ENCODE measurements at places on chromosomes 12 and 14.

DNA sequence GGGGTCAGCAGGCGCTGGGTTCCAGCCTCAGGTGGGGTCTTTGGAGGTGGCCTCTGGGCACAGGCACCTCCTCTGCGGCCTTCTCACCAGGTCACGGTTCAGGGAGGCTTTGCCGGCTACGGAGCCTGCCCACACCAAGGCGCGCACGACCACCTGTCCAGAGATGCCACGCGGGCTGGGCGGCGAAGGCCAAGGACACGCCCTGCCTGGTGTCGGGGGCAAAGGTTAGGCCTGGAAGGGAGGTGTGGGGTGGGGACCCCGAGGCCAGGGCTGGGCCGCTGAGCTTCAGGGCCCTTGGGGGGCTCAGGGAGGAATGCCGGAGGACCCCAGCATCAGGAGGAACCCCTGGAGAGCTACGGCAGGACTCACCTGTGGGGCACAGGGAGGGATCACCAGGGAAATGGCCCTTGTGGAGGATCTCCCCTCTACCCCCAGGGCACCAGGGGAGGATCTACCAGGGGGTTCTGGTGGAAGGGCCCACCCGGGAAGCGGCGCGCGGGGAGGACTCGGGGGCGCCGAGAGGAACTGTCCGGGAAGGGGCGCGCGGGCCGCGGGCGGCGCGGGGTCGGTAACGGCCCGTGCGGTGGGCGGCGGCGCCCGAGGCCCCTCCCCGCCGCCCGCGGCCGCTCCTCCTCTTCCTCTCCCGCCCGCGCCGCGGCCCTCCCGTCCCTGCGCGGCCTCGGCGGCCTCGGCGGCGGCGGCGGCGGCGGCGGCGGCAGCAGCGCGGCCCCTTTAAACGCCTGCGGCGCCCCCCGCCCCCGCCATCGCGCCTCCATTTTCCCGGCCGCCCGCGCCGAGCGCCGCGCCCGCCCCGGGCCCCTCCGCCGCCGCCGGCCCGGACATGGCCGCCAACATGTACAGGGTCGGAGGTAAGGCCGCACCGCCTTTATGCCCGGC is at the start of gene MTA1:
TSS of gene MTA1 (plus strand) at position 633 of the 897 bp plus-strand sequence. CDS start at position 842, 209 bp downstream.
- DNase-seq, result peak; percentile 96

- DNase-seq, result peak; percentile 54
Observed at GRCh38 chr12:51924551-51925319, 17.4 kb downstream of the ACVRL1 start.

DNA sequence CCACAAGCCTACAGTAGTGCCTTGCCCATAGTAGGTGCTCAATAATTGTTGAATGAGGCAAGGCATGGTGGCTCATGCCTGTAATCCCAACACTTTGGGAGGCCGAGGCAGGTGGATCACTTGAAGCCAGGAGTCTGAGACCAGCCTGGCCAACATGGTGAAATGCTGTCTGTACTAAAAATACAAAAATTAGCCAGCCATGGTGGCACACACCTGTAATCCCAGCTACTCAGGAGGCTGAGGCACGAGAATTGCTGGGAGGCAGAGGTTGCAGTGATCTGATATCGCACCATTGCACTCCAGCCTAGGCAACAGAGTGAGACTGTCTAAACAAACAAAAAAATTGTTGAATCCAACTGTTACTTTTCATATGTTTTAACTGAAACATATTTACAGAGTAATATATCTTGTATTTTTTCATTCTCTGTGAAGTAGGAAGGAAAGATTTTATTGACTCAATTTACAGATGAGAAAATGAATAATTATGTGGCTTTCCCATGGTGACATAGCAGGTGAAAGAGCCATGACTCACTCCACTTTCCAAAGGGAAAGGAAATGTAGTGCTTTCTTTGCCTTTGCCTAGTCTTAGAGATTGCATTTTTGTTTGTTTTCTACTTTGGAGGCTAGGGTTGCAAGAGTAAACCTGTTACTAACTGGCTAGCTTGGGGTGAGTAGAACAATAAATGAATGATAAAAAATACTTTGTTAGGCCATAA is 95.4 kb upstream of the SLC38A4 start:
- DNase-seq, result no peak

- no peak for DNase-seq
Observed at GRCh38 chr12:25423355-25424050, 129.6 kb downstream of the LMNTD1 start.

DNA sequence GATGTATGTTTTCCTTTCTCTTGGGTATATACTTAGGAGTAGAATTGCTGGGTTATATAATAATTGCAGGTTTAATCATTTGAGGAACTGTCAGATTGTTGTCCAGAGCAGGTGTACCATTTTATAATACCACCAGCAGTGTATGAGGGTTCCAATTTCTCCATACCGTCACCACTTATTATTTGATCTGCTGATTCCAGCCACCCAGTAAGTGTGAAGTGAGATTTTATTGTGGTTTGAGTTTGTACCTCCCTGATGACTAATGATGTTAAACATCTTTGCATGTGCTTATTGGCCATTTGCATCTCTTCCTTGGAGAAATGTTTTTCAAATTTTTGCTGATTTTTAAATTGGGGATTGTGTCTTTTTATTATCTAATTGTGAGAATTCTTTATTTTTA is 15.1 kb downstream of the NCKAP5L start:
- no peak for DNase-seq

DNA sequence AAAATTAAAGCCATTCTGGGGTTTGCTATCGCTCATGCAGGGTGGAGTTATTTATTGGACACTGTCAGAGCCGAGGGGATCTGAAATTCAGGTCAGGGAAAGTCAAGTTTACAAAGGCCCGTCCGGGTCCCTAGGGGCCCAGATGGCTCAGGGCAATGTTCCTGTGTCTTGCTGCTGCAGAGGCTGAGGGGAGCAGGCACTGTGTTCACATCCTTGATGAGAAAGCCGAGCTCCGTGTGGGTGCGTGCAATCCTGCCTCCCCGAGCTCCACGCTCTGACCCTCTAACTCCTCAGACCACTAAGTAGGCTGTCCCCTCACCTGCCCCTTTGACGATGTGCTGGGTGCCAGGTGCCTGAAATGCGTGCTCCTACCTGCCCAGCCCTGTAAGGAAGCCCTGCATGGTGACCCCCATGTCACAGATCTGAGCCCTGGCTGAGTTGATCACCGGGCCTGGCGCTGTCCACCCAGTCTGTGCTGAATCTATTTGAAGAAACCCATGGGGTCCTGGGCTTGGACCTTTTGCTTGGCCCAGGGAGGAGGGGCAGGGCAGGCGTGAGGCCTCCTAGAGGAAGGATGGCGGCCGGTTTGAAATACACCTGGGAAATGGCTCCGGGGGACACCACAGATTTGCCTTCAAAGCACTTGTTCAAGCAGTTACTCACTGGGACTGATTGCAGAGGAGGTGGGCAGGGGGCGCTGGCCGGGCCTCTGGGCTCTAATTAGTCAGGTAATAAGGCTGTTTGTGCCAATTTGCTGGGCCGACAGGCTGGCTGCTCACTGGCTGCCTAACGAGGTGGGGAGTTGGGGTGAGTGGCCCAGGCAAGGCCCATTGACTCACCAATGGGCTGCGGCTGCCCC is 204.3 kb downstream of the KIF26A start:
- DNase-seq, result no peak

- no peak for DNase-seq
Observed at GRCh38 chr12:126432780-126433179, 1367.5 kb downstream of the AACS start.

- DNase-seq, result peak; percentile 68
Observed at GRCh38 chr12:52087961-52088820, 8.7 kb downstream of the SMIM41 start.

DNA sequence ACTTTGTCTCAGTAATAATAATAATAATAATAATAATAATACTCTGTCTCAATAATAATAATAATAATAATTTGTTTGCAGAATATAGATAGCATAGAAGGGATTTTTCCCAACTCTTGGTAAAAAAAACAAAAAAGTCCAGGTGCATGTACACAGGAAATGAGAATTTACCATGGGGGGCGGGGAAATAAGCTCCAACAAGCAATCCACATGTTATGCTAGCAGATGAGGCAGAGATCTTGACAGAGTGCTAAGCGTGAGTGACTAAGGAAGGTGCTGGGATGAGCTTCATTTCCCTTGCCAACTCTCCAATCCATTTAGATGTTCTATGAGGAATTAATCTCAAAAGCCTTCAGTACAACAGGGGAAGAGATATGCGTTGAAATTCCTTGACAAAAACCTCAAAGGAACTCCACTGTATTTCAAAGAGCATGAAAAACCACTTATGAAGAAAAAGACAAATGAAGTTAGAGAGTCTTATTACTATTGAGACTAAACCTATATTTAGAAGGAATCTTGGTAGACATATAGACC is 44.9 kb upstream of the GTF2A1 start:
- no peak for DNase-seq

GRCh38 chr12:106096376-106096775 is 42.4 kb downstream of the NUAK1 start:
- DNase-seq, result no peak

DNA sequence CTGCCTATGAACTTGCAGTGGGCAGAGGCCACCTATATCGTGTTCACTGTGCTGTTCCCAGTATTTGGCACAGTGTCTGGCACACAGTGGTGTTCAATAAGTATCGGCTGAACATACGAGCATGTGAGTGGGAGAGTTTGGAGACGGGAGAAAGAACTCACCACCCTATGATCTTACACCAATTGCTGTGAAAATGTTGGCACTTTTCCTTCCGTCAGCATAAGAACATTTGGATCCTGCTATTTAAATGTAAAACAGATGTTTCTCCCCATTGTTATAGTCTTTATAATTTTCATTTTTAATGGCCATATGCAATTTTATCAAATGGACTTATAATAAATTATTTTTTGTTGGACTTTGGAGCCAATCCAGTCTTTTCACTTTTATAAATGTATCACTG is 144.4 kb downstream of the EFCAB11 start:
- DNase-seq, result no peak

GRCh38 chr14:29663281-29663801 is 264.3 kb downstream of the PRKD1 start:
- DNase-seq, result no peak

DNA sequence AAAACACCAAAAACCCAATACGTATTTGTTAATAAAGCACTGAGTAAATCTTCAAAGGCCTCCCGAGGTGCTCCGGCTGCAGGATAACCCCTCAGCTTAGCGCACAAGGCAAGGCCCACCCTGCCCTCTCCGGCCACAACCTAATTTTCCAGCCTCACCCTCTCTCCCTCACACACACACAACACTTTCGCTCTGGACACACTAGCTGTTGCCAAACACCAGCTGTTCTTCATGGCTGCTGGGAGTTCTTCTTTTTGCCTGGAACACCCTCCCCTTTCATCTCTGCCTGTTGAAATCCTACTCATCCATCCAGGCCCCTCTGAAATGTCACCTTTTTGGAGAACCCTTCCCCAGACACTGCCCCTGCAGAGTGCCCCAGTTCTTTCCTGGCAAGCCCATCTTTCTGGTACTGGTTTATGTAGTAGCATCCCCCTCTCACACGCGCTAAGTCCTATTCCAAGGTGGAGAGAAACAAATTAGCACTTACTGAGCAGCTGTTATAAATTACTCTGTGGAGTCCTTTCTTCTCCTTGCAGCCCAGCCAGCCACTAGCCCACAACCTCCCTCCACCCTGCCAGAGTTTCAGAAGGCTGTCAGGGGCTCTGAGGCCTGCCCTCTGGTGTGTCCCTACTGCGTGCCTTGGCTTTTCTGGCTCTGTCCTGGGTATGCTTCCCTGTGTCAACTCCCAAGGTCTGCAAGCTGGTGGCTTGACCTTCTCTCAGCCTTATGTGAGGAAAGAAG is 805 bp upstream of the CRACR2A start:
- DNase-seq, result no peak

DNA sequence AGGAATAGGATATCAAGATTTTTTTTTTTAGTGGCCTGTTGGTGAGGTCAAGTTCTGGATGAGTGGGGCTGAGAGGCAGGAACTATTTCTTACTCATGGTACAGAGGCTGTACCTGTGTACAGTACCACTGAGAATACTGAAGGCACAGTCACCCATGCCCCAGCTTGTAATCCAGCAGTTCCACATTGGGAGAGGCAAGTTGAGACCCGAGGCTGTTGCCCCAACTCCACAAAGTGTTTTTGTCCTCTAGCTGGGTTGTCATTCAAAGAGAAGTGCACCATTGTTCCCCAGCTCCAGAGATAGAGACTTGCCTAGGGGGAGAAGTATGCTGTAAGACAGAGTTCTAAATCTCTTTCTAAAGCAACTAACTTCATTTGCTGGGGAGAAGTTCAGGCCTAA is 38.7 kb downstream of the ARID2 start:
- no peak for DNase-seq

GRCh38 chr12:103556890-103557627 is 30.0 kb upstream of the STAB2 start:
- DNase-seq, result no peak

GRCh38 chr12:128091951-128092382 is 175.0 kb upstream of the TMEM132C start:
- DNase-seq, result no peak

DNA sequence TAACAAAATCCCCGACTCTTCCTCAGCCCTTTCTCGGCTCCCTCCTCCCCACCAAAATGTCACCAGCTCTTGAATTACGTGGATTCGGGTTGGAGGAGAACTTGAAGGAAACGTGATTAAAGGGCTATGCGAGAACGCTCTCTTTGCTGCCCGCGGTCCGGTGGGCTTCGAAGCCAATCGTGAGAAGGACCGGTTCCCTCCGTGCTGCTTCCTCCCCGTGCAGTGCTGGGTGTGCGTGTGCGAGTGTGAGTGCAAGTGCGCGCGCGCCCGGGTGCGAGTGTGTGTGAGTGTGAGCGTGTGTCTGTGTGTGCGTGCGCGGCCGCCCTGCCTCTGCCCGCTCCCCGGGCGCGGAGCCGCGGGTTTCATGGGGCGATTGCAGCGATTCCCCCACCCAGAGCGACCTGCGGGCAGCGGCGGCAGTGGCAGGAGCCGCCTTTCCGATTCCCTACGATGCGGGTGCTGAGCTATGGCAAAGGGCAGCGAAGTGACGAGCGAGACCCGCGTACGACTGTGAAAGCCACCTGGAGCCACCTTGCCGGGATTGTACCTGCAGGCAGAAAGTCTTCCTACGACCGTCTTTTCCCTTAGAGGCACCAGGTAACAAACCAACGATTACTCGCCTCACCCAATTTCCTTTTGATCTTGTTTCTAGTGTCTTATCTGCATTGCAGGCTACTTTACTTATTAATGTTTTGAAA is 1.4 kb downstream of the LRFN5 start:
- DNase-seq, result no peak

- DNase-seq, result no peak
Observed at GRCh38 chr12:92268946-92269345, 123.3 kb upstream of the BTG1 start.

DNA sequence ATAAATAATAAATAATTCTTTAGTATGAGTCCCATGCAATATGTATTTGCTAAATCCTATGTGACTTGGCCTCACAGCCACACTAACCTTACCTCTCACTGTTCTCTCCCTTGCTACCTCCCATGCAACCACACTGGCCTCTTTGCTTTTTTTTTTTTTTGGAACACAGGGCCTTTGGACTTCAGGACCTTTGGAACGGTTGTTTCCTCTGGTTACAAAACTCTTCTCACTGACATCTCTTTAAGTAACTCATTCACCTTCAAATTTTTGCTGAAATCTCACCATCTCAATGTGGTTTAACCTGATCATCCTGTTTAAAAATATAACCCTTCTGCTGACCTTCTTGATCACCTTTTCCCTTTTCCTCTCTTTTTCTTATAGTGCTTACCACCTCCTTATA is 194.0 kb downstream of the SSPN start:
- no peak for DNase-seq

Data from GM20000 (cell line).